CD4-positive, alpha-beta T cell treated with Interleukin-6 for 4 hours (primary cell): ENCODE measurements at places on chromosomes 2 and 18.

DNA sequence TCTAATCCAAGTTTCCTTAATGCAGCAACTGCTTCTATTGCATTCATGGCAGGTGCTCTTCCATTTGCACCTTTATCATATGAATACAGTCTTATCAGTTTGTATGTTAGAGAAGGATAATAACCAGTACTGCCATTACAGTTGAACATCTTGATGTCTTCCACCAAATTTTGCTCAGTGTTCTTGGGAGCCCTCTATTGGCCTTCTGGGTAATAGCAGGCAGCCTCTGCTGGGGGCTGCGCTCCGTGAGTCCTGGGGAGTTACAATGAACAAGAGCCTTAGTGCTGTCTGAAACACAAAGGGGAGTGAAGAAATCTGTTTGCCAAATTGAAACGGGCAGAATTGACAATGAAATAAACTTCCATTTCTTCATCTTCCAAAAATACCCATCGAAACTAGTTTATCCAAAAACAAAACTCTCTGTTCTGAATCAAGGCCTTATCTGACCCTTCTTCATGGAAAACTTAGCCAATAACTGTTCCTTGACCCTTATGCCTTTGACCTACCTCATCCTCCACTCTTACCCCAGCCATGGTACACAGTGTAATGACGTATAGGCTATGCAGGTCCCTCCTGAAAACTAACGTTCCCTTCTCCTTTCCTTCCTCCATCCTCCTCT lies 79.9 kb downstream of the ALK start:
- peak; percentile 4 for DNase-seq

DNA sequence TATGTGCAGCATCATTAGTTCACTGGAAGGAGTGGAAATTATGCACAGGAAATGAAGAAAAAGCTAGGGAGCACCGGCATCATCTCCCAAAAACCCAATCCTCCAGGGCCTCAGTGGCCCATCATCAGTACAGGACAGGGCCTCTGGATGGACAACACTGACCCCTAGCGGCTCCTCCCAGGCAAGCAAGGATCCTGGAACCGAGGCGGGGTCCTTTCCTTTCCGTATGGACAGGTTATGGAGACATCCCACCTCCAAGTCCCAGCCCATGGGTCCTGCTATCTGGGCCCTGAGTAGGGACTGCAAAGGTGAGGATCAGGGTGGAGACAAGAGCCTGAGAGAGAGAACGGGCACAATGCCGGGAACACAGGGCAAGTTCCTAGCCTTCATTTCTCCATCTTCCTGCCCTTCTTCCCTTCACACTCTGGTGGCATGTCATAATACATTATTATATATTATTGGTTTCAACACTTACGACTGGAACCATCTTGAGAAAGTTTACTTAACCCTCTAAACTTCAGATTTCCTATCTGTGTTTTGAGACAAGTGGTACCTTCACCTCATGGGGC lies 68.2 kb downstream of the ZNF516 start:
- no peak for DNase-seq

DNA sequence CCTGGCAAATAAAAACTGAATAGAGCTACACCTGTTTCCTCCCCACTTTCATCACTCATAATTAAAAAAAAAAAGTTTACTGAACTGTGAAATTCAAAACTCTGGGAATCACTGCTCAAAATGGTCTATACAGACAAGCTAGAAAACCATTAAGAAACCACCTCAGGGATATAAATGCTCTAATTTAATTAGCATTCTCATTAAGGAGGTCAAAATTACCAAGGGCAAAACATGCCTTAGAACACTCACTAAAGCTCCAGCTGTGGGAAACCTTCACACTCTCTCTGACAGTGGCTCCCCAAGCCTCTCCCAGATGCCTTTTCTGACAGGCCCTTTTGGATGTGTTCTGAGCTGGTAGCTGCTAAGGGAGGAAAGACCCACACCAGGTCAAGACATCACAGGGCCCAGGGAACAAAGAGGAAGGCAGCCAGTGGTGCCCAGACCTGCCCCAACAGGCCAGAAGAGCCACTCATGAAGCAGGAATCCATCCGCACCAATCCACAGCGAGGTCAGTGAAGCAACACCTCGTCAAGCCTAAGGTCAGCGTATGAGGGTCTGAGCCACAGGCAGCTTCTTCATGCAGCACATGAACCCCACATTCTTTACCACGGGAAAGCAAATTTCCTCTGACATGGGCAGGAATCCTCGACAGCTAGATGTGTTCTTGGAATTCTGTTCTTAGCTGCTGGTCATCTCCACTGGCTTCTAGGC lies 35.6 kb downstream of the XDH start:
- DNase-seq = no peak

GRCh38 chr2:119106301-119106897 lies 52.2 kb downstream of the C1QL2 start:
- DNase-seq = peak; percentile 16

- DNase-seq = peak; percentile 67
Measured at GRCh38 chr2:12728221-12728777, 11.6 kb downstream of the TRIB2 start.

GRCh38 chr2:44909831-44910230 lies 31.7 kb upstream of the SIX3 start:
- no peak for DNase-seq

- no peak for DNase-seq
Measured at GRCh38 chr2:232488721-232489300, 1.2 kb upstream of the ECEL1 start.

- DNase-seq = no peak
Measured at GRCh38 chr2:173740639-173741038, 224.5 kb downstream of the SP3 start.
